ENCODE measurements at places on chromosomes 3 and 15. TPM values are rescaled to one million over a fixed set of nuclear protein-coding genes. Genes with fewer than 3 reads are reported as not detected.

DNA sequence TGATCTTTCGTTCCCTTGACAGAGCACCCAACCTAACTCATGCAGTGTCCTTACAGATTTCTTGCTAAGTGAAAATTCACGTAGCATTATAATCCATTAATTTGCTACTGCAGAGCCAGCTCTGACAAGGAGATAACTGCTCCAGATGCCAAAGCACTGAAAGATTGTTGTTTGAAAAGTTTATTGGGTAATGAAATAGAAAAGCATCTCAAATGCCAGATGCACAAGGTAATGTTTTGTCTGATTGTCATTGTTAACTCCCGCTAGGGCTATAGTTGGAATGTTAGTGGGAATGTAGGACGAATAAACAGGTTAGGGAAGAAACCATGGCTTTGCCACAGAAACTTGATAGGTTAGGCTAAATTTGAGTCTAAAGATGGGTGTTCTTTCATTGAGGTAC lies 20.2 kb upstream of the SLC2A2 start:
- no peak for DNase-seq

- DNase-seq = no peak
These were observed 734.2 kb downstream of the NAALADL2 start for GRCh38 chr3:175593331-175593730.

- peak; percentile 76 for DNase-seq
These were observed 59.3 kb downstream of the CYP11A1 start for GRCh38 chr15:74307827-74308811.

DNA sequence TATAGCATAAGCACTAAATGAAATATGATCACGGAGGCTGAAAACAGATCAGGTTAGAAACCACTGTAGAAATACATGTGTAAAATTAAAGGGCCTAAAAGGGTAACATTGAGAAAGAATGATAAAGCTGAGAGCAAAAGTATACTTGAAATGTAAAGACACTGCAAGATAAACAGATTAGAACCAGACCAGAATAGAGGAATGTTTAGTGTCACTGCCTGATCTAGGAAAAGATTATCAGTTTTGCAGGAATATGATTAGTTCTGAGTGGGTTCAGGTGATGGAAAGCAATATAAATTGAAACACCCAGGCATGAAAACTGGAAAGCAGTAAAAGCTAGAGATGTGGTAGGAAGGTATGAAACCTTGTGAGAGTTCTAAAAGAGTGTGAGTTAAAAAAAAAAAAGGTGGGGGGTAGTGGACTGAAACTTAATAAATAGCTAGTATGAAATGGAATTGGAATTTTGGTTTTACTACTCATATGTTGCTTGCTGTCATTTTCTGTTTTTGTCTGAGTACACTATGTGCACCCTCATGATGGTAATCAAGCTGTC lies 16.0 kb upstream of the C3orf38 start:
- DNase-seq = no peak

DNA sequence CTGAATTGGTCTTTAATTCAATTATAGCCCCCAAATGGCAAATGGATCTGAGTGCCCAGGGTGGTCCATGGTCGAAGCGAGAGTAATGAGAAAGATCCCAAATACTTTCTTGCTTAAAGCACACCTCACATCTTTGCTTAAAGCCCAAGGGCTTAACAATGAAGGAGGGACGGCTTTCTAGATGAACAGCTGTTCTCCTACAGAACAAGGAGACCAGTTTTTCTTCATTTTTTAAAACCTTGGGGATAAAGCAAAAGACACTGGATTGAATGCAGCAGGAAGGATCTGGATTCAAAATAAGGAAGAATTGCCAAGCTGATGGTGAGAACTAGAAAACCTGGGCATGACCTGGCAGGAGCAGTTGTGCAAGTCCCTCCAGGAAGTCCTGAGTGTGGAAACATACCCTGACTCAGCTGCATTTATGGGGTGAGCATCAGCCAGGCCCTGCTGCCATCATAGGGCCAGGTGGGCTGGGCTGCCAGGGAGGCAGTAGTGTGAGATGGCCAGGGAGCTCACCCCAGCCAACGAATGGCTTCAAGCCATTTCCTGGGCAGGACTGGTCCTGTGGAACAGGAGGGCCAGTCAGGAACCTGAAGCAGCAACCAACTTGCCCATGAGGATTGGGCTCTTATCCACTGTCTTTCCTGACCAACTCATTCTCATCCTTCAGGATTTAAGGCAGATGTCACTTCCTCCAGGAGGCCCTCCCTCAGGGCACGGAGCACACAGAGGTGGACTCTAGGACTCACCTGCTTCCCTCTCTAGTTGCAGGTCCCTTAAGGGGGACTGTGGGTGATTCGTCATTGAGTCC lies 18.4 kb upstream of the RHCG start:
- DNase-seq = peak; percentile 80

GRCh38 chr15:27589260-27589659 lies 509.9 kb downstream of the OCA2 start:
- no peak for DNase-seq

DNA sequence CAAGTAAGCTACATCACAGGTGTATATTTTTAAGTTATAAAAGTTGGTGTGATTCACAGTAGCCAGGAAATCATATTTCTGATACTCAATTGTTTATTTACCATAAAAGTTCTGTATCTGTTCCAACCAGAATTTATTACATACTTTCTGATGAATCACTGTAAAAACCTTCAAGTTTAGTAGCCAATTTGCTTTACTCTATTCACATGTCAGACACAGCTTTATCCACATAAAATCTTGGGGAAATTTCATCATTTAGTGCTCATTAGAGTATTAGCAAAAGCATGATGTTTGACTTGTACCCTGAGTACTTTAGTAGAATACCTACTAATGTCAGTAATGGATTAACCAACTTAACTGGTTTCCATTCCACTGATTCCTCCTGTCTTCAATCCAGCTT lies 249.8 kb downstream of the POLQ start:
- peak; percentile 93 for DNase-seq

- no peak for DNase-seq
These were observed 167.5 kb upstream of the IL12A start for GRCh38 chr3:159821110-159821509.

- peak; percentile 41 for DNase-seq
These were observed 253.6 kb downstream of the MAGI1 start for GRCh38 chr3:65785065-65785645.

GRCh38 chr3:124207873-124208485 lies 216.1 kb upstream of the ROPN1 start:
- DNase-seq = no peak

DNA sequence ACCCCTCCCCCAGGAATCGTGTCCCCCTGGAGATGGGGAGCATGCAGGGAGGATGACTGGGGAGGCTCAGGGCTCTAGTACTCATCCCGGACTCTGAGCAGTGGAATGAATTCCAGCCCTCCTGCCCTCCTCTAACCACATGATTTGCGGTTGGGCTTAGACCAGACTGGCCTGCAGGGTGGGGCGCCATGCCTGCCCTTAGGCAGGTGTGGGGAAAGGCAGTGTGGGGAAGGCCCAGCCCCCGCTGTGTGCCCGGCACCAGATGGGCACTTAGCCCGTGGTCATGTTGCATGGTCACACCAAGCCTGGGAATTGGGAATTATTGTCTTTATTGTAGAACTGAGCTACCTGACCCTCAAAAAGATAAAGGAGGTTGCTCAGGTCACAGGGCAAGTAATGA lies 283.8 kb downstream of the TLE3 start:
- no peak for DNase-seq

DNA sequence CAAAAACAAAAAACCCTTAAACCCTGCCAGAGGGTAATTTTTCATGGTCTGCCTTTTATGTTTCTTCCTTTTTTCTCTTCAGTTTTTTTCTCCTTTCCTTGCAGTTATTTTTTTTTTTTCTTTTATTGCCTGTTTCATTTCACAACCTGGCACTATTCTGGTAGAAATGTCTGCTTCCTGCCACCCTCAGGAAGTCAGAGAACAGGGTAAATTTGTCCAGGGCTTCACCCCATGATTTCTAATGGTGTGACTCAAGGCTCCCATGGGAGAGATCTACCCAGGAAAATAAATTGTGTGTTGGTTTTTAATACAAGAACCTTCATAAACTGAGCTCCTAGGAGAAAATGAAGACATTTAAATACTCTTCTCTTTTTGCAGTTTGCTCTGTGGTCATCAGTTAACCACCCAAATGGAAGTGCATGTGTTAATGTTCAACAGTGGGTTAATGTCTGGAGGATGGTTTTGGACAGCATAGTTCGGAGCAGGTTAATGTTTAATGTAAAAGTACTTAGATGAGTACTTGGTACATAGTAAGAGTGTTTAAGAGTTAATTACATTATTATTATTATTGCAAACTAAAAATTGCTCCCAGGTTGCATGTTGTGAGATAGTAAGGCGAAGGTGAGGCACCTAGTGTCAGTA lies 45.9 kb downstream of the CGNL1 start:
- no peak for DNase-seq

DNA sequence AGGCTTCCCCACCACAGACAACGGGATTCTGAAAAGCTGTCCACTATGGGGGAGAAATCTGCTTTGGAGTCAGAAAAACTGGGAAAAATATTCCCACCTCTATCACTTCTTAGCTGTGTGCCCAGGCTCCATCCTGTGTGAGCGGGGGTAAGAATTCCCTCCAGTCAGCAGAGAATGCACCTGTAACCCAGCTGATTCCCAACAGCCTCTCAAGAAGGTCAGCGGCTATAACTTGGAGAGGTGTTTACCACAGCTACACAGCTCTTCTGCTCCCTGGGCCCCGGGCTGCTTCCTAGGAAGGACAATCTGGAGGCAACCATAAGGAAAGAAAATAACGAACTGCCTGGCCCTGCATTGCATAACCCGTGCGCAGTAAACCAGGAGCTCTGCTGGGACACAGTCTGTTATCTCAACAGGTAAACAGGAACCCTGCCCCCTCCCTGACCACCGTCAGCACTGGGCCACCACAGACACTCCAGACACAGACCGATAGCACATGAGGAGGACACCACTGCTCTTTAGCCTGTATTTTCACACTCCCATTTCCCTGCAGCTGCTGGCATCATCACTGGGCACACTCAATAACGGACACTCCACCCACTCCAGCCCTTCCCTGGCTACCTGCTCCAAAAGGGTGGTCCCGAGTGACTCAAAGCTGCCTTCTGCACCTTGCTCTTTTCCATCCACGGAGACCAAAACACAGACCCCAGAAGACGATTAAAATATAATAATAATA lies 2.1 kb downstream of the RAB43 start:
- peak; percentile 8 for DNase-seq

GRCh38 chr3:59302442-59302841 lies 252.6 kb upstream of the CFAP20DC start:
- DNase-seq = no peak

DNA sequence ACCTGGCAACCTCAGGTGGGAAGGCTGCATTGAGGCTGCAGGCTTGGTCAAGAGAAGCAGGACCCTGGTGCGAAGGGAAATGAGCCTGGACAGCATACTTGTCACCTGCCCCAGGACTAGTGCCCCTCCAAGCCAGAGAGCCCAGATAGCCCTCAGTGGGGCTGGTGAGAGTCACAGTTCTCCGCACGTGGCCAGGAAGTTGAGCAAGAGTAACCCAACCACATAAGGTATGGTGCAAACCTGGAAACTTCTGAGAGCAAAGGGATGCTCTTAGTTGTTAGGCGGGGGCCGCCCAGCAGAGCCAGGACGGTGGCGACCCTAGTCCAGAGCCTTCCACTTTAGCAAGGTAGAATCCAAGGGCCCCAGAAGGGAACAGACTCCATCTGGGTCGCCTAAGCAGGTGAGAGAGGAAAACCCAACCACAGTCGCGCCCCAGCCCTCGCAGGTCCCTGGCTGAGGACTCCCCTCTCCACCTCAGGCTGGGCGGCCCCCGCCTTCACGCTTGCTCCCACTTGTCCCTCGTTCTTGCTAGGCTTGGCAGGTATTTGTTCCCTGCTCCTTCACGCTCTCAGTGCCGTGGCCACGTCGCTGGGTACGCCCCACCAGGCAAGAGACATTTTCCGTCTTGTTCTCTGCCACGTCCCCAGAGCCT lies 1.1 kb upstream of the VPS18 start:
- DNase-seq = no peak

DNA sequence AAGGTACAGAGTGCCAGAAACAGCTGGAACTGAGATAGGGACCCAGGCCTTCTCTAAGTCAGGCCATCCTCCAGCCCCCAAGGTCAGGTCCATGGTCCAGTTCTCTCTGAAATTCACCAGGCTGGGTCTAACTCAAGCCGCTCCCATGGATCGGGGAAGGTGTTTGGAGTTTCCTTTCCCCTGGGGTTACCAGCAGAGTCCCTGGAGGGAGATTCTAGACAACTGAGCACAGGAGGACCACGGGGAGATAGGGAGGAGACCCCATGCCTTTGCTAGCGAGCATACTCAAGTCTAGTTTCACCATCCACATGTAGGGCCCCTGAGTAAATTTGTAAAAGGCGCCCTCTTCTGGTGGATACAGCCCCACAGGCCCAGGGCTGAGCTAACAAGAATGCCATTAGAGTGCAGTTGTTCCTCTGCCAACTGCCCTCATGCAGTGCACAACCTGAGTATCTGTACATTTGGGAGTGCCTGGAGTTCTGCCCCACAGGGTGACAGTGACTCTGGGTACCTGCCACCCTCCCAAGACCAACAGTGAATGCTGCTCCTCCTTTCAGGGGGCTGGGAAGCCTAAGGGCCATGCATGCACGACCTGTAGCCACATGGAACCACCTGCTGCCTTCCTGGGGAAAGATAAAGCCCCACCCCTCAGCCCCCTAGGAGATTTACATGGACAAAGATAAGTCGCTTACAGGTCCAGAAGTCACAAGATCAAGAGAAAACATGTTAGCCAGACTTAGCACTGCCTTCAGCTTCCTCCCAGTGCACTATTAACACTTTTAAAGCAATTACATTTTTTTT lies 89.0 kb downstream of the IQSEC1 start:
- DNase-seq = peak; percentile 75

DNA sequence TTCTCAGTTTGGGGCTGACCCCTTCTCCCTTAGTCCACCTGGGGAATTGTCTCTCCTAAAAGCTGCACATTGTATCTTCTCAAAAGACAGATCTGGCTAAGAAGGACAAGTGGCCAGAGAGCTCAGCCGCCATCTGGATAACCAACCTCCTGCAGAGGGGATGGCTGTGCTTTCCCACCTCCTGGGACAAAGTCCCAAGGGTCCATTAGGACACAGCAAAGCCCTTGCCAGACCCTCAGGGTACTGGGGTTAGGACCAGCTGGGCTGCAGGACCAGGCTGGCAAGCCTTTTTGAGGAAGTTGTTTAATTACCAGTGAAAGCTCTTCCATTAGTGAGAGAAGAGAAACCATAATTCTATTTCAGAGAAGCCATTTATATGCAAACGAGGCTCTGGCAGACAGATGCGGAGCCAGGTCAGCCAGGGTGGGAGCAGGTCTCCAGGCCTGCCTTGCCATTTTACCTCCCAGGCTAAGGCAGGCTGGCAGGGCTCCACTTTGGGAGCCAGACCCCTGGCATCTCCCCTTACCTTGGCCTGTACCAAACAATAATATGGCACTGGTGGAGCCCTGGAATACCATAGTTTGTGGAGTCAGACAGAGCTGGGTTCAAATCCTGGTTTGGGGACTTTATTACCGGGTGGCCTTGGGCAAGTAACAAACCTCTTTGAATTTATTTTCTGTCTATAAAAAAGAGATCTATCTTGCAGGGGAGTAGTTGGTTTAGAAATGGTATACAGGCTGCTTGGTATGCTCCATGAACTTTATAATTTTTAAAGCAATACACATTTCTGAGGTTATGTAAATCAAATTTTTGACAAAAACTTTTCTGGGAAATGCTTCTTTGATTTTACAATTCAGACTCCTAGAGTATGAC lies 17.9 kb downstream of the SHF start:
- DNase-seq = no peak

- DNase-seq = no peak
These were observed 1.2 kb downstream of the SLC12A6 start for GRCh38 chr15:34336231-34336990.

FBXO40 gene
- total RNA-seq = not detected

CAND2 gene
- total RNA-seq = 4.8 TPM

POC1A gene
- 41.5 TPM for total RNA-seq

C3orf52 gene
- total RNA-seq = 16.7 TPM

ACAD11 gene
- total RNA-seq = 4.7 TPM

BNIP2 gene
- total RNA-seq = 63.4 TPM

ATP8B4 gene
- total RNA-seq = not detected

Measured in PC-3 (cell line).